Activated CD8-positive, alpha-beta T cell treated with anti-CD3 and anti-CD28 coated beads, Interleukin-2, amount 10 ng/mL, durations not matched to agents 7 days and 5 days (primary cell): ENCODE measurements at places on chromosomes 2 and 18. TPM values are rescaled to one million over a fixed set of nuclear protein-coding genes. Genes with fewer than 3 reads are reported as not detected.

GRCh38 chr2:206472094-206472493 is 28.8 kb downstream of the ADAM23 start:
- H3K4me3 ChIP-seq: no peak overlapping the region
- no peaks in the 10 kb centered on the region for H3K27me3 ChIP-seq
- no peaks in the 10 kb centered on the region for H3K36me3 ChIP-seq
- no peaks in the 10 kb centered on the region for H3K4me1 ChIP-seq

Gene CNTNAP5
- not detected for total RNA-seq

DNA sequence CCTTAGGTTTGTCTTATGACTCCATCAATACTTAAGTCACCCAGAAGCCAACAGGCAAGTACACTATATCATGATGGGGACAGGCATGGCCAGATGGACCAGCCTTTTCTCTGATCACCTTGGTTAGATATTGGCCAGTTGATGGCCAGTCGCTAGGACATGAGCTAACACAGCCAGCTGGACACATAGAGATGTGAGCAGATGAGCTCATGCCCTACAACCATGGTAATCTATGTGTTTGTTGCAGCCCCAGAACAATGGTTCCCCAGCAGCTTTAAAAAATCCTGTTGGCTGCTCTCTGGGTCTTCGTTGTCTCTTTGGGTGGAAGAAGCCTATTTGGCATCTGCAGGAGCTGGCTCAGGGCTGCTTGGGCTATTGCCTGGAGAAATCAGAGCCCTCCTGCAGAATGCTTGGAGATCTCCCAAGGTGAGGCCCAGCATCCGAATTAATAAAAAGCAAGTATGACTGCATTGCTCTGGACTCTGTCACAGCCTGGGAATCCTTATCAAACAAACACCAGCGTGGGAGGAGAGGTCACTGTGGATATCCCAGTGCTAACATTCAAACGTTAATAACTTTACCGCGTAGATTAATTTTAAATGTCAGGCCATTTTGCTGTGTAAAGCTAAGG is 62.3 kb upstream of the KLHL29 start:
- no peaks in the 10 kb centered on the region for H3K4me1 ChIP-seq
- H3K27ac ChIP-seq: no peak overlapping the region
- no peaks in the 10 kb centered on the region for H3K36me3 ChIP-seq
- peaks cover 21% of the 10 kb centered on the region for H3K27me3 ChIP-seq
- no peak for DNase-seq
- H3K4me3 ChIP-seq: no peak overlapping the region

Gene WBP1
- 34.3 TPM for total RNA-seq

DNA sequence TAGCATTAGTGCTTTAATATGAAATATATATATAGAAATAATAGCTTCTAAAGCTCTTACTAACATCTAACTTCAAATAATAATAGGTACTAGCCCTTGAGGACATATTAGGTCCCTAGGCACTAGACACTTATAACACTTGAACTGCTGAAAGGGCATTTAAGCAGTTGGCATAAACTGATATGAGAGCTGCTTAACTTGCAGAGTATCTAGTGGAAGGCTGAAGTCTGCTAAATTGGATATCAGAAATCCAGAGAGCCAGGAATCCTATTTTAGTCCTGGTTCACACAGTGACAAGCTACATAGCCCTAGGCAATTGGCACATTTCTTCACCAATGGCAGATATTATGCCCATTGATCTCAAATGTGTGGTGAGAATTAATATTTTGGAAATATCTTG is 326.9 kb upstream of the UBE2E3 start:
- no peaks in the 10 kb centered on the region for H3K27me3 ChIP-seq
- no peak overlapping the region for H3K4me3 ChIP-seq
- no peaks in the 10 kb centered on the region for H3K4me1 ChIP-seq
- H3K27ac ChIP-seq: no peak overlapping the region
- DNase-seq: no peak
- H3K36me3 ChIP-seq: no peaks in the 10 kb centered on the region

Gene NEU2
- not detected for total RNA-seq

DNA sequence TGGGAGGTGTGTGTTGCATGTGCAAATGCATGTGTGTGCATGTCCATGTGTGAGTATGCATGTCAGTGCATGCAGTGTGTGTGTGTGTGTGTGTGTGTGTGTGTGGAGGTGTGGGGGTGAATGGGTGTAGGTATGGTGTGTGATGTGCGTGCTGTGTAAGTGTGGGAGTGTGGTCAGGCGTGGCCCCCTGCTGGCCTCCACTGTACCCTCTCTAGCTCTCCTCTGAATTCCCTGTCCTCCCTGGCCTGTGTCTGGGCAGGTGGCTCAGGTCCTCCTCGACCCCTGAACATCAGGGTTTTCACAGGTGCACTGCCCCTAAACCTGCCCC is 230.2 kb downstream of the CELF4 start:
- no peak overlapping the region for H3K27ac ChIP-seq
- H3K4me3 ChIP-seq: no peak overlapping the region
- no peaks in the 10 kb centered on the region for H3K4me1 ChIP-seq
- H3K36me3 ChIP-seq: no peaks in the 10 kb centered on the region

- DNase-seq: no peak
- no peak overlapping the region for H3K4me3 ChIP-seq
- no peaks in the 10 kb centered on the region for H3K27me3 ChIP-seq
- no peak overlapping the region for H3K27ac ChIP-seq
- no peaks in the 10 kb centered on the region for H3K4me1 ChIP-seq
These were observed 72.7 kb downstream of the KCNG2 start for GRCh38 chr18:79870301-79871025.

DNA sequence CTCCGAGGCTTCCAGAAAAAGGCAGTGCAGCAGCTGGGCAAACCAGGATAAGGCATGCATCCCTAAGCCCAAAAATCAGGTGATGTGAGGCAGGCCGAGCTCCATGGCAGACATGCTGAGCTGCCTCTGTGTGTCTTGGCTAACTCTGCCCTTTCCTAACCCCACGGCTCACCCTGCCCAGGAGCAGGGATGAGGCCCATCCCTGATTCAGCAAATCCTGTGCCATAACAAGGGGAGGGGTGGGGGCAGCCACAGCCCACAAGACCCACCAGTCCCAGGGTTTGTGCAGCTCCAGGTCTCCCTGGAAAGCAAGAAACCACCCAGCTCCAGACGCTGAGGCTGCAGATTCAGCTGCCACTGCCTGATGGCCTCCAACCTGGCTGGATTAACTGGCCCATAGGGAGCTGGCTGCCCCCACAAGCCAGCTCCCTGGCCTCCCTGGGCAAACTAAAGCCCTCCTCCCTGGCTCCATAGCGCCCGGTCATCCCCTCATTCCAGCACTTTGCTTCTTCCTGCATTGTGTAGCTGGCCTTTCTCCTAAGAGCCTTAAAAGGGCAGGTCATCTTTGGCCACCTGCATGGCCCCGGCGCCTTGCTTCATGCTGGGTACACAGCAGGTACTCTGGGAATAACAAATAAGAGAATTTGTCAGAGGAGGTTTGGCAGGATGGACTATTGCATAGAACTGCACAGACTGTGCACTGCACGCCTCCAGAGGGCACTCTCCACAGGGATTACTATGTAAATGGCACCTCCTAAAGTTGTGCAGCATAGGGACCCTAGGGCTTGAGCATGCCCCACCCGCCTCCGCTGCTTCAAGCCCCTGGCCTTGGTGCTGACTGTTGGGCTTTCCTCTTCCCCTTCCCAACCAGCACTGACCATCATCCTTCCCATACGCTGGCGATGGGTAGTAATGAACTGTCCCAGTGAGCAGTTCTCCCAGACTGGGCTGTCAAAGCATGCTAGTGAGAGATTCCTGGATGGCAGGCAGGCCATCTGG is 10.7 kb downstream of the STEAP3 start:
- H3K27ac ChIP-seq: no peak overlapping the region
- DNase-seq: no peak
- peaks cover 2% of the 10 kb centered on the region for H3K4me1 ChIP-seq
- H3K27me3 ChIP-seq: peaks cover 3% of the 10 kb centered on the region
- H3K36me3 ChIP-seq: no peaks in the 10 kb centered on the region

DNA sequence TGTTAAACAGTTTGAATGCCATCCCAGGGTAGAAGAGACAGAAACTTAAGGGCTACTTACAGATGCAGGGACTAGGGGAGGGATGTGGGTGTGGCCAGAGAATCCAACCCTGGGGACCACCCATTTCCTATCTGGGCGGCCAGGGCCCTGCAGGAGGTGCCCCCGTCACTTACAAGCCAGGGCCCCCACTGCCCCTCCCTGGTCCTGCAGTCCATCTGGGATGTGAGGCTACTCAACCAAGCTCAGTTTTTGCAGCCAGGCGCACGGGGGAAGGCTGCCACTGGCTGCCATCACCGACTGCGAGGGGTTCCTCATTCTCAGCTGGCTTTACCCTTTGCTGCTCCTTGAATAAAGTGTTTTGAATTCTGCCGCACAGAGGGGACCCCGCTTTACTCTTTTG is 42.1 kb downstream of the RRM2 start:
- DNase-seq: no peak
- peaks cover 15% of the 10 kb centered on the region for H3K4me1 ChIP-seq
- no peak overlapping the region for H3K27ac ChIP-seq
- no peaks in the 10 kb centered on the region for H3K27me3 ChIP-seq
- peaks cover 35% of the 10 kb centered on the region for H3K36me3 ChIP-seq
- H3K4me3 ChIP-seq: no peak overlapping the region

Gene CRYBA2
- not detected for total RNA-seq

DNA sequence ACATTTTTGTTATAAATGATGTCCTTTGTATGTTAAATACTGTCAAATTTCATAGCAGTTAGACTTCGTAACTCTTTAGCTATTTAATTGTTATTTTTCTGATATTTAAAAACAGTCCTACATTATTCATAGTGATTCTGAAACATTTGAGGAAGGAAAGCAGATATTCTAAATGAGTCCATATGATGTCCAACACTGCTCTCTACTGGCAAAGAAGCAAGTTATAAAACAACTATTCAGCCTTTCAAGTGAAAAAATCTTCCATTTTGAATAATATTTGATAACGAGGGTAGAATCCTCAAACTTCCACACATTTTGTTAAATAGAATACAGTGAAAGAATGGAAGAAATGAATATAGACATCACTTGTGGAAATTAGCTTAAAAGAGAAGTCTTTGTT is 220.8 kb downstream of the GULP1 start:
- H3K4me1 ChIP-seq: no peaks in the 10 kb centered on the region
- no peaks in the 10 kb centered on the region for H3K27me3 ChIP-seq
- H3K27ac ChIP-seq: no peak overlapping the region
- no peaks in the 10 kb centered on the region for H3K36me3 ChIP-seq

GRCh38 chr18:48594471-48595094 is 55.8 kb downstream of the CTIF start:
- no peaks in the 10 kb centered on the region for H3K36me3 ChIP-seq
- H3K27me3 ChIP-seq: no peaks in the 10 kb centered on the region
- H3K4me1 ChIP-seq: no peaks in the 10 kb centered on the region

Gene NT5C1B
- not detected for total RNA-seq

Gene FLACC1
- total RNA-seq: 3.0 TPM

GRCh38 chr2:120548627-120549608 is 186.8 kb upstream of the GLI2 start:
- no peak overlapping the region for H3K27ac ChIP-seq
- no peaks in the 10 kb centered on the region for H3K36me3 ChIP-seq
- H3K27me3 ChIP-seq: peaks cover 5% of the 10 kb centered on the region
- no peaks in the 10 kb centered on the region for H3K4me1 ChIP-seq
- no peak for DNase-seq
- H3K4me3 ChIP-seq: no peak overlapping the region

- H3K27ac ChIP-seq: no peak overlapping the region
- H3K27me3 ChIP-seq: no peaks in the 10 kb centered on the region
These were observed 116.8 kb upstream of the ALPP start for GRCh38 chr2:232261776-232262175.

DNA sequence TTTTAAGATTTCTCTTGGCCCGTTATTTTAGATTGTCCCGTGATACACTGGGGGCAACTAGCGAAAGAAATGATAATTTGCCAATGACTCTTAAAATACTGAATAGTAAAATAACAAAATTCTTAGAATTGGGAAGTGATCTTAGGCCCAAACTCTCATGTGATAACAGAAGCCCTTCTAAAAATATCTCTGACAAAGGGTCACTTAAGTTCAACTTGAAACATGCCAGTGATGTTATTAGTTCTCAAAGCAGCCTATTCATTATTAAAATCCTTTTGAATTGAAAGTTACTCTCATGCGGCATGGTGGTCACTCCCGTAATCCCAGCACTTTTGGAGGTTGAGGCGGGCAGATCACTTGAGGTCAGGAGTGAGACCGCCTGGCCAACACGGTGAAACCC is 920.9 kb downstream of the NRXN1 start:
- no peak overlapping the region for H3K4me3 ChIP-seq
- H3K27ac ChIP-seq: no peak overlapping the region
- no peaks in the 10 kb centered on the region for H3K27me3 ChIP-seq
- DNase-seq: no peak

- peaks cover 7% of the 10 kb centered on the region for H3K27me3 ChIP-seq
- H3K4me3 ChIP-seq: peak overlapping the region; percentile 86
- DNase-seq: no peak
- H3K36me3 ChIP-seq: peaks cover 11% of the 10 kb centered on the region
- peak overlapping the region; percentile 82 for H3K27ac ChIP-seq
These were observed 15.6 kb upstream of the PSD4 start for GRCh38 chr2:113157897-113158753.

GRCh38 chr2:119808516-119809147 is 48.9 kb downstream of the PTPN4 start:
- no peaks in the 10 kb centered on the region for H3K27me3 ChIP-seq
- H3K36me3 ChIP-seq: peaks cover 45% of the 10 kb centered on the region
- DNase-seq: no peak
- H3K27ac ChIP-seq: no peak overlapping the region
- no peak overlapping the region for H3K4me3 ChIP-seq

DNA sequence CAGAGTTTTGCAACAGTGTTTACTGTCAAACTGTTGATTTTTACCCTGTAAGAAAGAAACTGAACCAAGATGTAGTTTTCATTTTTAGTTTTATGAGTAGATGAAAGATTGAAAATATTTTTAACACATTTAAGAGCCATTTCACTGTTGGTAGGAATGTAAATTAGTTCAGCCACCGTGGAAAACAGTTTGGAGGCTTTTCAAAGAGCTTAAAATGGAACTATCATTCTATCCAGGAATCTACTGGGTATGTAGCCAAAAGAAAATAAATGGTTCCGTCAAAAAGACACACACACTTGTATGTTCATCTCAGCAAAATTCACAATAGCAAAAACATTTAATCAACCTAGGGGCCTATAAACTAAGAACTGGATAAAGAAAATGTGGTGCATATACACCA is 729.8 kb upstream of the CDH7 start:
- no peak overlapping the region for H3K4me3 ChIP-seq
- H3K36me3 ChIP-seq: no peaks in the 10 kb centered on the region
- H3K27me3 ChIP-seq: no peaks in the 10 kb centered on the region

Gene HES6
- 4.8 TPM for total RNA-seq
